ENCODE measurements at places on chromosomes 2 and 18.

DNA sequence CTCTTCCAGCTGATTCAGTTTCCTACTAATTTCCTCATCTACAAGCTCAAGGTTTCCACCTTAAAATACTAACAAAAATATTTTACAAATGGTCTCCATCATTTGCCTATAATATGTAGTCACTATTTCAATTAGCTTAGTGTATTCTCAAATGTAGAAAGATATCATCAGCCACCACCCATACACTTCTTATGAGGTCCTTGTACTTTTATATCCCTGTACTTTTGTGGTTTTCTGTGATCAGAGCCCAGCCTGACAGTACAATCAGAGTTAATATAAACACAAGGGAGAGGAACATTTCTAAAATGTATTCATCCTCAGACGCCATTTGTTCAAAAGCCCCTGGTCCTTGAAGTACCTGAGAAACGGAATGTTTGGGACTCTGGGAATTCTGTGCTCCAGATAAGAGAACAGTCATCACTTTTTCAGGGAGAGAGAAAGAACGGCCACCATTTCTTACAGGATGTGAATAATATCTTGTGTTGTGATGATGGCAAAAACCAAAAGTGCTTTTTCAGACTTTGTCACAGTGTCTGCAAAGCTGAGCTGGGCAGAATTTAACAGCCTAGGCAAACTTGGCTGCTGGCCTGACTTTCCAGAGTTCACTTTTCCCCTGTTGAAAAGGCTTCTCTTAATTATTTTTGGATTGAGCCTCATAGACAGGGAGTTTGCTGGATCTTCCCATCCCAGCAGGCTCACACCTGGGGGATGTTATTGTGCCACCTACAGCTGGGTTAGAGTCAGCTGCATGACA lies 361.7 kb upstream of the ACVR2A start:
- no peak for DNase-seq

- DNase-seq, result no peak
Measured at GRCh38 chr2:120558847-120559246, 176.8 kb upstream of the GLI2 start.

- DNase-seq, result no peak
Measured at GRCh38 chr2:43405829-43406228, 179.4 kb upstream of the ZFP36L2 start.

- no peak for DNase-seq
Measured at GRCh38 chr2:238879621-238880377, 31.9 kb downstream of the TWIST2 start.

Data from stimulated activated CD8-positive, alpha-beta memory T cell treated with anti-CD3 and anti-CD28 coated beads, Interleukin-2, amount 100 ng/mL, for 48 hours (primary cell).